ENCODE measurements at places on chromosomes 7 and 10.
A peak's percentile ranks its signal among the peaks of the same experiment; 100 is the strongest.

- DNase-seq, result no peak
Measured at GRCh38 chr10:124227055-124227975, 133.9 kb upstream of the CHST15 start.

- DNase-seq, result no peak
Measured at GRCh38 chr10:6458814-6459213, 121.3 kb downstream of the PRKCQ start.

GRCh38 chr10:10758306-10758705 is 259.4 kb upstream of the CELF2 start:
- peak; percentile 13 for DNase-seq

DNA sequence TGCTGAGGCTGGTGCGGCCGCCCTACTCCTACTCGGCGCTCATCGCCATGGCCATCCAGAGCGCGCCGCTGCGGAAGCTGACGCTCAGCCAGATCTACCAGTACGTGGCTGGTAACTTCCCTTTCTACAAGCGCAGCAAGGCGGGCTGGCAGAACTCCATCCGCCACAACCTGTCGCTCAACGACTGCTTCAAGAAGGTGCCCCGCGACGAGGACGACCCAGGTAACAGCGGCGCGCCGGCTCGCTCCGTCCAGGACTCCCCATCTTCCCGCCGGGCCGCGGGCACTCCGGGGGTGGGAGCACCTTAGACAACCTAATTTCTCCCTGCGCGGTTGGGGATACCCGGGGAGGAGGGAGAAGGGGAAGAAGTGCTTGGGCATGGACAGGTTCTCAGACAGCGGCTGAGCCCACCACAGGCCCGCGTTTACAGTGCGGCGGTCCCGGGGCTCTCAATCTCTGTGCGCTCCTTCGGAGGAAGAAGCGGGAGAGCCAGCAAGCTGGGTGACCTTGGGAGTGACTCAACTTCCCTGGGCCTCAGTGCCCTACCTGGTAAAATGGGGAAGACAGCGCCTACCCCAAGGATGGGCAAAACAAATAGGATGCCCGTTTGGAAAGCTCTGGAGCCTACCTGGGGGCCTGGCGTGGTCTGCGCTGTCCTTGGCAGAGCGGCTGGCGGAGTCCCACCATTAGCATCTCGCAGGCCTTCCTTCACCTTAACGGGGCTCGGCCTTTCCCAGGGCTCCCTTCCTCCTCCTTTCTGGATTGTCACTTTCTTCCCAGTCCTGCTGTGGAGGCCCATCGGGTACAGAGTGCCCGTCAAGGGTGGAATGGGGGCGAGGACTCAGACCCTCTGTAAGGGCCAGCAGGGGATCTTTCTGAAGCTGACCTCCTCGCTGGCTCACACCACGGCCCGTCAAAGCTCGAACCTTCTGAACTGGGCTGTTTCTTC is 852 bp downstream of the FOXI2 start:
- no peak for DNase-seq

DNA sequence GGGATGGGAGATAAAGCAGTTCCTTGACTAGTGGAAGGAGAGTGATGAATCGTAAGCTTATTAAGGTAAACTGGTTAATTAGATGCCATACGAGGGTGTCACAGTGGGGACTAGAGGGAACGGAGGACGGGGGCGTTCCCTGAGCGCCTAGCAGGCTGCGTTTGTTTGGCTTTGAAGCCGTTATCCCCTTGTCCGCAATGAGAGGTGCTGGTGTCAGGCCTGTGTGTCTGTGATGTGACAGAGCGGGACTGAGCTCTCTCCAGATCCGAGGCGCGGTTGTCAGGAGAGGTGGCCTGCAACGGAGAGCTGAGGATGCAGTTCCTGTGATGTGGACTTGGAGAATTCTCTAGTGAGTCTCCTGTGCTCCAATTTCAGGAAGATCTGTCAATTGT is 60.0 kb upstream of the PRPS1L1 start:
- no peak for DNase-seq

DNA sequence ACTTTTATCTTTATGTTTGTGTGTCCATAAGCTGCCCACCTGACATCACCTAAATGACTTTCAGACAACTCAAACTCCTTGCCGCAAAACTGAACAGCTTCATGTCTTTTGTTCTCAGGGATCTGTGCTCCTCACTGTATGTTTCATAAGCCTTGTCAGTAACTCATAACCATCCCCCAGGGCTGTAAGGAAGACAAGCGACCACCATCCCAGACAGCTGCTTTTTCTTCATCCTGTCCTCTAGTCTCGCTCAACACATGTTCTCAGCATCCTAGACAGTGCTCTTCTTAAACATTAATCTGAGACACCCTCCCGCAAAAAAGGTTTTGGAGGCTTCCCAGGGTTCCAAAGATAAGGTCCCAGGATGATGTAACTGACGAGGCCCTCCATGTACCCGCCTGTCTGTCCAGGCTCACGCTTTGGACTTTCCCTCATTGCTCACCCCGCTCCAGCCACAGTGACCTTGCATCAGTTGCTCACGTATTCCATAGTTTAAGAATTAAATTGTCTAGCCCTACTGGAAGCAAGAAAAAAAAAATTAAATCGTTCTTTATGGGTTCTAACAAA is 69.8 kb downstream of the MAP3K8 start:
- DNase-seq, result no peak

- no peak for DNase-seq
Measured at GRCh38 chr10:43190775-43191174, 52.5 kb downstream of the CSGALNACT2 start.

- DNase-seq, result no peak
Measured at GRCh38 chr7:38748056-38748610, 117.0 kb upstream of the AMPH start.

GRCh38 chr7:112010994-112011393 is 195.2 kb downstream of the DOCK4 start:
- no peak for DNase-seq

GRCh38 chr7:88218429-88218745 is 1.5 kb downstream of the SRI start:
- no peak for DNase-seq

All from fibroblast of skin of left quadriceps (primary cell).